ENCODE measurements at places on chromosomes 2 and 18.

GRCh38 chr2:129801575-129801974 lies 177.9 kb upstream of the RAB6C start:
- no peak for DNase-seq

DNA sequence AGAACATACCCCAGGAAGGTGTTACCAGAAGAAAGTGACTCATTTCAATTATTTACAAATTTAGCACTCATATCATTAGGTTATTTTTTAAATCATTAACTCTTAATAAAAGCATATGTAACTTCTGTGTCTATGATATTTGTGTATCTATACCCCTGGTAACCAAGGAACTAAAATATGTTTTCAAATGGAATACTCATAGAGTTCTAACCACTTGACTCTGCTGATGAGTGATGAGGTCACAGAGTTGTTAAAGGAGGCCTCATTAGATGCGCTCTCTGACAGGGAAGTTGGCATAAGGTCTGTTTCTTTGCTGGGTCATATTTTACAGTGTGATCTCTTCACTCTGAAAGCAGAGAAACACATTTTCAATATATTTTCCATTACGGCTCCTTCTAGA lies 73.4 kb downstream of the CCDC150 start:
- no peak for DNase-seq

DNA sequence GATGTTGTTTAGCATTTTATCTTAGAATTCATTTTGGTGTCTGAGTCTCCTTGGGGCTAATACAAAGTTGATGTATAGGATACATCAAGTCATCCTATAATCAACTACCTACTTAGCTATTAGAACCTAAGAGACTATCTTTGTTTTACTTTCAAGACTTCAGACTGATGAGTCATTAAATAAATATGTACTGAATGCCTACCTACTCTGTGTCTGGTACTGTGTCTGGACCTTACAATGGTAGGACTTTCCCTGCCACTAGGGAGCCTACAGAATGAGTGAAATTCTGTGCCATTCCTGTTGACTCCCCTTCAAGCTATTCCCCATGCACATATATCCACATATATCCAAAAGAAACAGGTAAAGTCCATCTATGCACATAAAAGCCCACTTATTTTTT lies 114.5 kb downstream of the ERBB4 start:
- DNase-seq: no peak

GRCh38 chr2:239279508-239280295 lies 121.1 kb downstream of the HDAC4 start:
- DNase-seq: no peak

DNA sequence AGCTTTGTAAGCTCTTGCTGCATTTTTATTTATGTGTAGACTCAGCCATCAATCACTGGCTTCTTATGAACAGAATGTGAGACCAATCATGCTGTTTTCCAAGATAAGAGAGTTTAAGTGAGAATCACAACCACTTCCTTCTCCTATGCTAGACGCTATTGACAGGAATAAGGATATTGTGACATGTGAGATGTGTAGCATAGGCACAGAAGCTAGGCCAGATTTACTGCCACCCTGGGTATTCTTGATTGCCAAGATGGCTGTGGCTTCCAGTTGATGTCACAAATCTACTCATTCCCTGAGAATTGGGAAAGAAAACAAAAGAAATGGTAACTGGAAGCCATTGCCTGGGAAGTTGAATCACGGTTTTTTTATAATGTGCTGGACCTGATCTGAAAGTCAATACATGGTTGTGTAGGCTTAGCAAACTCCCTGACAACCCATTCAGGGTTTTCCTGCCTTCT lies 49.9 kb downstream of the RAB27B start:
- DNase-seq: no peak

DNA sequence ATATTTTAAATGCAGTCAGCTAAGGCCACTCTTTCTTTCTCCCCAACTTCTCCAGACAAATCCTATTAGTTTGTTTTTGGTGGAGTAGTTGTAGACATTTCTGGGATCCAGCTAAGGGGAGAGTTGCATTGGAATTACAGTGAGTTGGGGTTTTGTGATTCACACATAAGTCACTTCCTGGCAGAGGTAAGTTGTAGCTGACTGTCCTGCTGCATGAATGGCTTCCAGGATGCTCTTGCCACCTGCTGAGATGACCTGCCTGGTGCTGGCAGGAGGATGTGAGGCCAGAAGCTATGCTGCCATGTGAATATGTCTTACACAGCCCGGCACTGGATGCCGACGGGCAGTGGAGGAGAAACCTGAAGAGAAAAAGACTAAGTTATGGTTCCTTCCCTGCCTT lies 243.7 kb downstream of the TDRD15 start:
- no peak for DNase-seq

DNA sequence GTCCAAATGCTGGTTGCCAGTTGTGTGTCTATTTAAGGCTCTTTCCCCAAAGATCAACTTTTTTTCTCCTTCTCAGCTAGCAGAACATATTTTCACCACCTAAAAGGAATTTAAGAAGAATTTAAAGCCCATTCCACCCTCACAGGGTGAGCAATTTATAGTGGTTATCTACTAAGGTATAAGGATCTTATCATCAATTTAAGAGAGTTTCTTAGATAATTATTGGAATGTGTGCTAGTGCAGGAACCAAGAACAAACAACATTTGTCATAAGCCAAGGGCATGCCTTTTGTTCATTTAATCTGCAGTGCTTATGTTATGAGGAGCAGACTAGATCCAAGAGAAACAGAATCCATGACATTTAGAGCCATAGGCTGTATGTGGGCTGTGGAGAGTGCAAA lies 37.2 kb downstream of the NLRC4 start:
- no peak for DNase-seq

DNA sequence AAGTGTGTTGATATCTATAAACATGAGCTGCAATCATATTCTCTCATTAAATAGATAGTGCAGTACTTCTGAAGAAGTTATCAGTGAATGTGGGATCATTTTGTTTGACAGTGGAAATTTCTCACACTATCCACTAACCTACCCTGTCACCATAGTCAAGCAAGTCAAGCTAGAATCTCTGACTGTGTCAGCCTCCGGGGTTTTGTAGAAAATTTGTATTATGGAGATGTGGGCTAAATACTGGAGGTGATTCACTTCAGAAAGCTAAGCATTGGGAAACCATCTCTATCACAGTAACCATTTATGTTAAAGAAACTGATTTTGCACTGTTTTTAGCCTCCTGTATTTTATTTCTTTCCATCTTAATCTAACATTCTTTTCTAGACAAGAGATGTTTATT lies 126.6 kb upstream of the CREB1 start:
- no peak for DNase-seq

- no peak for DNase-seq
Observed at GRCh38 chr2:28251337-28251736, 141.3 kb upstream of the FOSL2 start.

GRCh38 chr2:175309799-175310198 lies 128.3 kb upstream of the ATP5MC3 start:
- peak; percentile 36 for DNase-seq

DNA sequence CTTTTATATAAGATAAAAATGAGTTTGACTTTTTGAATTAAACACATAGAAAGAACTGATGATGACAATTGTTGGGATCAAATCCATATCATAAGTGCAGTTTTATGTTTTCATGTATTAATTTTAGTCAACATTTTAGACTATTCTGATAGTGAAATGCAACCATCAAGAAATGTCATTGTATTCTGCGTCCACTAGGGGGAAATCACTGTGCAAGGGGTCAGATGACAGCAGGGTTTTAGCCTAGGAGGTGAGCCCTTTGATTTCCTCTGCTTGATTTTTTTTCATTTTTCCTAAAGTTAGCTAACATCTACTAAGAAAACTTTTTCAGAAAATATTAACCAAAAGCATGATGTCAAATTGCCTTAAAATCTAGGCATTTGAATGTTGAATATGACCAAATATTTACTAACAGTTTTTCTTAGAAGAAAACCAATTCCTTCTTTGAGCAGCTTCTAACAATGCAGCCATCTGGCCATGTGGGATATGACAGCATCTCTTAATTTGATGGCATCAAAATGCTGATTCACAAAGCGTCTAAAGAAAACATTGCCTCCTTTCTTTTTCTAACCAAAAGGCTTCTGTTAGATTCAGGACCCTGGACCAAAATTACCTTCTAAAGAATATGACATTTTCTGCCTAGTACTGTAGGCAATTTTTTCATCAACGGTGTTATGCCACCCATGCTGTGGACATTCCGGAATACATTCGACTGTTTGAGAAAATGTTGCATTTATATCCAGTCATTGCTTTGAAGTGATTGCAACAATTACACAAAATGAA lies 141.5 kb downstream of the SPHKAP start:
- DNase-seq: peak; percentile 28

DNA sequence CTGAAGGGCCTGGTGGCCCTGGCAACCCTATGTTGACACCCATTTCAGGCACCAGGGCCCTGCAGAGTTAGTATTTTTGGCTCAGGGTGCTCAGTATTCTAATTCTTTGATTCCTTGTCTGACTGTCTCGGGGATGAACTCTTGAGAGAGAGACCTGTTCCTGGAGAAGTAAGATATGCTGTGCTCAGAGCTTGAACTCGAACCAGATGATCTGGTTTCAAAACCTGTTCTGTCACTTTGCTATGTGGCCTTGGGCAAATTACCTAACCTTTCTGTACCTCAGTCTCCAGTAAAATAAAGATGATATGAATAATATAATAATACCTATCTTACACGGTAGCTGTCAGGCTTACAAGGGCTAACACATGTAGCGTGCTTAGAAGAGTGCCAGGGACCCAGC lies 294.2 kb downstream of the DYSF start:
- DNase-seq: no peak

GRCh38 chr18:13548106-13548819 lies 178.1 kb downstream of the FAM210A start:
- peak; percentile 19 for DNase-seq

GRCh38 chr2:143698888-143699570 lies 569.8 kb downstream of the ARHGAP15 start:
- no peak for DNase-seq

GRCh38 chr2:25341011-25341727 lies 556 bp downstream of the DNMT3A start:
- no peak for DNase-seq

DNA sequence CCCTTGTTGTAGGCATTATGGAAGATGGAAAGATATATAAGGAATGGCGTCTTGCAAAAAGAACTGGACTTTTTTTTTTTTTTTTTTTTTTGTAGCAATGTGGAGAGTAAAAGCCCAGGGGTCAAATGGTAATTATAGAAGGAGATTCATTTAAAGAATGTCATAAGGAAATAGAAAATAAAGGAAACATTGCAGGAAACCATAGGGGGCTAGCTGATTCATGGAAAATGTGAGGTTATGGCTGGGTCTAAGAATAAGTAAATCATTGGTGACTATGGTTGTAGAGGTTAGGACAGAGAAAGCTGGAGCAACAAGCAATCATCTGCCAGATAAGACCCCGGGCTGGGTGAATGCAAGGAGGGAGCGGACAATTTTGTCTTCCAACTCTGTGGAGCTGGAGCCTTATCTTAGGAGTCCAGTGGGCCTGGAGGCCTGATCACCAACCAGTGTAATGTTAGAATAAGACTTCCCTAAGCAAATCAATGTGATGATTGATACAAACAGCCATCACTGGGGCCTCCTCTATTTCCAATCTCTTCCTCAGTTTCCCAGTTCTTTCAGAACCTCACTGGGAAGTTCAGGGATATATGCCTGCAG lies 201.2 kb upstream of the TNP1 start:
- no peak for DNase-seq

DNA sequence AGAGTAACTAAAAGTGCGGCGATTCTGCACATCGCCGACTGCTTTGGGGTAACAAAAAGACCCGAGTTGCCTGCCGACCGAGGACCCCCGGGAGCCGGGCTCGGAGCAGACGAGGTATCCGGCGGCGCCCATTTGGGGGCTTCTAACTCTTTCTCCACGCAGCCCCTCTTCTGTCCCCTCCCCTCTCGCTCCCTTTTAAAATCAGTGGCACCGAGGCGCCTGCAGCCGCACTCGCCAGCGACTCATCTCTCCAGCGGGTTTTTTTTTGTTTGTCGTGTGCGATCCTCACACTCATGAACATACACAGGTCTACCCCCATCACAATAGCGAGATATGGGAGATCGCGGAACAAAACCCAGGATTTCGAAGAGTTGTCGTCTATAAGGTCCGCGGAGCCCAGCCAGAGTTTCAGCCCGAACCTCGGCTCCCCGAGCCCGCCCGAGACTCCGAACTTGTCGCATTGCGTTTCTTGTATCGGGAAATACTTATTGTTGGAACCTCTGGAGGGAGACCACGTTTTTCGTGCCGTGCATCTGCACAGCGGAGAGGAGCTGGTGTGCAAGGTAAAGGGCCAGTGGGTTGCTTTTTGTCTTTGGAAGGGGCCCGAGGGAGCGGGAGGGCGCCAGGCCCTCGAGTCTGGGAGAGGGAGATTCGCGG lies 1.4 kb downstream of the TRIB2 start:
- DNase-seq: no peak

DNA sequence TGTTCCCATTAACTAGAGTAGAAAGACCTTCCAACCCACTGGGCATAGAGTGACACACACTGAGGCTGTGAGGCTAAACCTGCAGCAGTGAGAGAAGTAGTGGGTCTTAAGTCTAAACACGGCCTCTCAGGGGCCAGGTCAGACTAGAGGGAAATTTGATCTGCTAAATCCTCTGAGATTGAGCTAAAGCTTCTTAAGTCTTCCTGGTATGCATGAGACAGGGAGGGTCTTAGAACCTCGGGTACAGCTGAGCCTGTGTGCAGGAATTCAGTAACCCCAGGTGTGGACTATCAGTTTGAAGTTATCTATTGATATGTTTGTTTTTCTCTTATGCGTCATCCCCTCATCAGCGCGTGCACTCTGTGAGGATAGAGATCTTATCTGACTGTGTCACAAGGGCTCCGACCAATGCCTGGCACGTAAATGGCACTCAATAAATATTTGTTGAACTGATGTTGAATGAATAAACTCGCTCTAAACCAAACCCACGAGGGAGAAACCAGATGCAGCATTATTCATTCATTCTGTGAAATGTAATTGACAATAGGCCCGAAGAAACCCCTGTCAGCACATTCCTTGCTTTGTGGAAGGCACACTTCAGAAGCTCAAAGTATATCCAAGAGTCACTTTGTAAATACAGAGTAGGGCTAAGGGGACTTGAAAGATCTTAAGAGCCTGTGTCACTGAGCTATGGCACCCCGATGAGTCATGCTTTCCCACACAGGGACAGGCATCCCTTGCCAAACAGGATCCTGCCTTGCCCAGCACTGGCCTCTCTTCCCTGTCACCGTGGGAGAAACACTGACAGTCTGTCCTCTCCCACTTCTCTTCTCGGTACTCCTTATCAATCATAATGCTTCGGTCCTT lies 21.7 kb upstream of the RAB10 start:
- DNase-seq: peak; percentile 41

DNA sequence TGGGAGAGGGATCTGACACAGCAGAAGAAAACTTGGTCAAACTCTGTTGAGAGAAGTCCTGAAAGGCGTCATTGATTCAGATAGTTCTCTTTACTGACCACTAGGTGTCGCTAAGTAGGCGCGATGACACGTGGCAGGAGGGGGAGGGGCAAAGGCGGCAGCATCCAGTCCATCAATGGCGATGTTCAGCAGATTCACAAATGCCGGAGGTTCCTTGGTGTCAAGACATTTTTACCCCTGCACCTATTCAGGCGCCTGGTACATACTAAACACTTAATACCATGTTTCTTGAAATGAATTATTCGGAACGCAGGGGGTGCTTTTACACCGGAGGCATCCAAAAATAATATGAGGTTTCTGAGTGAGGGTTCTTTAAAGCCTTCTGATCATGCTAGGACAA lies 3.0 kb upstream of the PLEK start:
- DNase-seq: peak; percentile 82
